IMR-90 (cell line): ENCODE measurements at places on chromosomes 11 and 22. TPM values are rescaled to one million over a fixed set of nuclear protein-coding genes. Genes with fewer than 3 reads are reported as not detected.

Gene PARVA
- total RNA-seq = 65.2 and 65.8 TPM in 2 replicates

Gene EP300
- total RNA-seq = 17.5 and 27.4 TPM in 2 replicates

- DNase-seq = peak; percentile 90
Observed at GRCh38 chr22:38135133-38135706, 24.7 kb upstream of the BAIAP2L2 start.

DNA sequence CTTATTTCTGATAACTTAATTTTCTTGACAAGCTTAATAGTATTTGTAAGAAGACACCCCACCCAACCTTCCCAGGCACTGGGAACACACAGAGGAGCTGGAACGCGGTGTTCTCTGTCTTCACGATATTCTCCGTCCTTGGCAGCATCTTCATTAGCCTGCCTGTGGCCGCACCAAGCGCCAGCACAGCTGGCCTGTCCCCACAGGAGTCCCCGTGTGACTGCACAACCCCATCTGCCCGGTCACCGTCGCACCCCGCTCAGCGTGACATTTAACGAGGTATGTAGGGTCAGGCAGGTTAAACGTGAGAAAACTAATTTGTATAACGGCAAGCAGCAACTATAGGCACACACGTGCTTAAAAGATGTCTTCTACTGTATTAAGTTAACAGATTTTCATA lies 293.3 kb downstream of the BRD1 start:
- no peak for DNase-seq

DNA sequence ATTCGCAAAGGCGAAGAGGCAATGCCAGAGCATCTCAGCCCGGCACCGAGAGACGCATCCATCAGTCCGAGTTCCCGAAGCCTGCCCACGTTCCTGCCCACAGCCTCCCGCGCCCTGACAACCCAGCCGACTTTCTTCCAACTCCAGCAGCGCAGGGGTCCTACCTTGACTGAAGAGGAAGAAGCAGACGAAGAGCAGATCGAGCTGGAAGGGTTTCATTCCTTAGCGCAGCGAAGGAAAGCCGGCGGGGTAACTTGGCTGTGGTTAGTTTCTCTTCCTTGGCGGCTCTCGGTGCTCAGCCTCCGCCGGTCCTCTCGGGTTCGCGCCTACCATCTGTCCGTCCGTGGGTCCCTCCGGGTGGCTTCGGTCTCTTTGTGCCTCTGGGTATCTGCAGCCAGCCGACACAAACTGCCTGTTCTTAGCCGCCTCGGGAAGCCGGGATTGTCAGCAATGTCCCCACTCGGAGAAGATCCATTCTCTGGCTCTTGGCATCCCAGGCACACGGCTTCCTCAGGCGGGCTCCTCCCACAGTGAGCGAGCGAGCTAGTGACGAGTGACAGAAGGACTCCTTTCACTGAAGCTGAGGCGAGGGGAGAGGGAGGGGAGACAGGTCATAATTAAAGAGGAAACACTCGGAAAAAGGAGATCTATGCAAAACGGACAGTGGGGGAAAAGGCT lies at the start of gene KIRREL3:
Gene KIRREL3 (minus strand): TSS at position 480 of the 678 bp plus-strand sequence.
- DNase-seq = peak; percentile 40

Gene GLB1L3
- total RNA-seq = not detected in 2 replicates

- DNase-seq = no peak
Observed at GRCh38 chr11:63896071-63896470, 20.9 kb downstream of the RCOR2 start.

DNA sequence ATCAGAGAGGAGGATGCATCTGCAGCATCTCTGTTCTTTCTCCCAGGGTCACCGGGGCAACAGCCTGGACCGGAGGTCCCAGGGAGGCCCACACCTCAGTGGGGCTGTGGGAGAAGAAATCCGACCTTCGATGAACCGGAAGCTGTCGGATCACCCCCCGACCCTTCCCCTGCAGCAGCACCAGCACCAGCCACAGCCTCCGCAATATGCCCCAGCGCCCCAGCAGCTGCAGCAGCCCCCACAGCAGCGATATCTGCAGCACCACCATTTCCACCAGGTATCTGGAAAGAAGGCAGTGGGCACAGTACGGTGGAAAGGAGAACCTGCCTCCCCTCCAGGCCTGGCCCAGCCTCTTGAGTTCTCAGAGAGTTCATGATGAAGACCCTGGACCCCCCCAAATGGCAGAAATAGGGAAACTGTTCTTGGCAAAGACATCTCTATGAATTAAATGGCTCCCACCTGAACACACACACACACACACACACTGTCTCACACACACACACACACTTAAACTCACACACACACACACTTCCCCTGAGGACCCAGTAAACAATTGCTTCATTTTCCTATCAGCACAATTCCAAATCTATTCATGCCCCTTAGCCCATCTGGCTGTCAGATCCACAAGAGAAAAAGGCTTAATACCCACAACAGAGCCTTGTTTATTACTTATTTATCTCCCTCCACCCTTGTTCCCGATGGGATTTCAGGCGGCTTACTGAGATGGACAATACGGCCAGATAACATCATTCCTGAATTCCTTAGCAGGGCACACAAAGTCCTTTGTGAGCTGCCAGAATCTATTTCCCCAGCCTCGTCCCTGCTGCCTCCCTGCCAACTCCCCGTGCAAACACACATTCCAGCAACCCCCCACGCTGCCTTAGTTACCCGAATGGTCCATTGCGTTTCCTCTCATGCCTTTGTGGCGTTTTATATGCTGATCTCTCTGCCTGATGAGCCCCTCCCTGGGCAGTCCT lies 8.1 kb downstream of the TMA7B start:
- DNase-seq = no peak

Gene PKNOX2
- total RNA-seq = 0.72 and 1.1 TPM in 2 replicates

GRCh38 chr11:85094795-85095194 lies 532.3 kb downstream of the DLG2 start:
- DNase-seq = no peak

Gene ANKK1
- total RNA-seq = not detected in 2 replicates

Gene PGGHG
- total RNA-seq = 1.4 and 1.8 TPM in 2 replicates

- DNase-seq = no peak
Observed at GRCh38 chr22:50186181-50186714, 535 bp downstream of the TRABD start.

DNA sequence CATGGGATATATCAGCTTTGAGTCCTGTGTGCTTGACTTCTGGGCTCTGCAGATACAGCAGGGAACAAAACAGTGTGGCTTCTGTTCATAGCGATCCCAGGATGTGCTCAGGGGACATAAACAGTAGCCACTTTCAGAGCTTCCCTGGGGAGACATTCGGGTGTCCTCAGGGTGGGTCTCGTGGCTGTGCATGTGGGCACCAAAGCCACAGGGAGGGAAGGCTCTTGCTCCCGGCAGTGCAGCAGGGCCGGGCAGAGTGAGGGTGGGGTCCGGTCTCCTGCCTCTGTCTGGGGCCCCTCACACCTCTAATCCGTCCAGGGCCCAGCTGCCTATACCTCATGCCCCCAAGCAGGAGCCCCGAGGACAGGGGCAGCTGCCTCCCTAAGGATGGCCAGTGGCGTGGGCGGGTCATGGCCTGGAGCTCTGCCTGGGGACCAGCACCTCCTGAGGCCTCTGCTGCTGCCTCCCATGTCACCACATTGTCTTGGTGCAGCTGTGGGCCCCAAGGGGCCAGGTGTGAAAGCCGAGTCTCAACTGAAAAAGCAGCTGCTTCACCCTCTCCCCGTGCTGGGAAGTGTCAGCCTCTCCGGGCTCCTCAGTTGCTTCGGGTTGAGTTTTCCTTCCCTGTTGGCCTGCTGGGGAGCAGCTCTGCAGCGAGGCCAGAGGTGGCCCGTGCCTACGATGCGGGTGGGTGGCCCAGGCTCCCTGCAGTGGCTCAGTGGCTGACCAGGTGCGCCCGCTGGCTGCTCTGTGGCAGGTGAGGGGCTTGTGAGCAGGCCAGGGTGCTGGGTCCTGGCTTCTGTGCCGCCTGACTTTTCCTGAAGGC lies 3.8 kb downstream of the TPCN2 start:
- DNase-seq = no peak

Gene MPZL2
- total RNA-seq = not detected in 2 replicates

DNA sequence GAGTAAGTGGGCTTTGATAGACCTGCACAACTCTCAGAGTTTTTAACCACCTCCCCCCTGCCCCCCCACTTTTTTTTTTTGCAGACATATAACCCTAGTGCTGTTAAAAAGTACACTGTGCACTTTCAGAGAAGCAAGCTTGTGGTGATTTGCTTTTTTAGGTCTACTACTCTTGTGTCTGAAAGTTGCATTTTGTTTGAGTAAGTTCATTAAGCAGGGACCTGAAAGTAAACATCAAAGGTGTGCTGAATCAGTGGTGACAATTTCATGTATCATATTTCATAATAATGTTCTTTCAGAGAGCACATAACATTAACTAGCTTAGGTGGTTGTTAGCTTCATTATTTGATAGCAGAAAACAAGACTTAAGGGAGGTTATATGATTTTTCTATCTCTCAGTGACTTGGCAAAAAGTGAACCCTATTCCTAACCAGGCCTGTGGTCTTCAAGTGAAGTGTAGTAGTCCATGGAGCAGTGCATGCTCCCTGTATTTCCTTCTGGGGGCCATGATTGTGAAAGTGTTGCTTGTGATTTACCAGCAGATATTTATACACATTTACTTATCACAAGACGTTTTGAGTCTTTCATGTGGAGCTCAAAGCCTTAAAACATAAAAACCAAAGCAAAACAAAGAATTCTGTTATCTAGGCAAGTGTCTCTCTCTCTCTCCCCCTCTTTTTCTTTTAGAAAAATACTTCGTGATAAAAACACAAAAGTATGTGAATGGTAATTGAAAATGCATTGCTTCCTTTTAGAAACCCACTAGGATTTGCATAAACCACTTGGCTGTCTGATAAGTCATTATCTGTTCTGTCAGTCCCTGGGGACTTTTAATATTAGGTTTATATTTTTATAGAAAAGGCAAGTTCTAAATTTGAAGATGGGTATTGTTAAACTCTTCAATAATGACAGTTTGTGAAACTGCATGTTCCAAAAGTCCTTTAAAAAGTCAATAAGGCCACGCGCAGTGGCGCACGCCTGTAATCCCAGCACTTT lies 7.5 kb upstream of the RAG2 start:
- DNase-seq = no peak

DNA sequence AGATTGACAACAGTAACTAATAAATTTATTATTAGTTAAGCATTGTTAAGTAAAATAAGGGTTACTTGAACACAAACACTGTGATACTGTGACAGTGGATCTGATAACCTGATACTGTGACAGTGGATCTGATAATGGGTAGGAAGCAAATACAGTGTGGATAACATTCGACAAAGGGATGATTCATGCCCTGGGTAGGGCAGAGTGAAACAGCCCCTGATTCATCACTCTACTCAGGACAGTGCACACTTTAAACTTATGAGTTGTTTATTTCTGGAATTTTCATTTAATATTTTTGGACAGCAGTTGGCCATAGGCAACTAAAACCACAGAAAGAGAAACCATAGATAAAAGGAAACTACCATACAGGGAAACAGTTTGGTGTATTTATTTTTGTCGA lies 60.8 kb upstream of the CTSC start:
- peak; percentile 69 for DNase-seq

- no peak for DNase-seq
Observed at GRCh38 chr11:68831124-68831523, 10.6 kb downstream of the CPT1A start.

DNA sequence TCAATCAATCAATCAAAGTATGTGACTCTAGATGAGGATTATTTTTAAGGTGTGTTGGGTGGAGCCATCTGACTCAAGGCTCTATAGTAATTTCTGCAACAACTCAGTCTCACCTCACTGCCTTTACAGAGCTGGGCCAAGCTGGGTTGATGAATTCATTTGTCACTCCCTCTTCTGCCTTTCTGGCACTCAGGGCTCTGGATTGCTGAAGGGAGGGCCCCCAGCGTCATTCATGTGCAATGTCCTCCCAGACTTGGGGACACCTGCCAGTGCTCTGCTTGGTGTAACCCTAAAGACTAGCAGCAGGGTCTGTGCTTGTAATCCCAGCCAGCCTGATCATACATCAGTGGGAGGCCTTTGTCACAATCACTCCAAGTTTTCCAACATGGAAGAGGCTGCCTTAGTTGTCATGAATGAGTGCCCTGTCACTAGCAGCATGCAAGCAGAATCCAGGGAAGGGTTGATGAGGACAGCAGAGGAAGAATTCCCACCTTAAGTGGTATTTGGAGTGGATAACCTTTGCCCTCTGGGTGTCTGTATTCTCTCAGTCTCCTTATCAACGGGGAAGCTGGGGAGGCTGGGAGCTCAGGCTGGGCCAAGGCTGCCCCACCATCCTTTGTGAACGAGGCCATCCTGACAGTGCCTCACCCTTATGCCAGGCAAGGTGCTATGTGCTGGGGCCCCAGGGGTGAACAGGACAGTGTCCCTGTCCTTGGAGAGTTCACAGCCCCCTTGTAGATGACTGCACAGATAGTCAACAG lies 2.0 kb upstream of the TP53I11 start:
- DNase-seq = no peak

DNA sequence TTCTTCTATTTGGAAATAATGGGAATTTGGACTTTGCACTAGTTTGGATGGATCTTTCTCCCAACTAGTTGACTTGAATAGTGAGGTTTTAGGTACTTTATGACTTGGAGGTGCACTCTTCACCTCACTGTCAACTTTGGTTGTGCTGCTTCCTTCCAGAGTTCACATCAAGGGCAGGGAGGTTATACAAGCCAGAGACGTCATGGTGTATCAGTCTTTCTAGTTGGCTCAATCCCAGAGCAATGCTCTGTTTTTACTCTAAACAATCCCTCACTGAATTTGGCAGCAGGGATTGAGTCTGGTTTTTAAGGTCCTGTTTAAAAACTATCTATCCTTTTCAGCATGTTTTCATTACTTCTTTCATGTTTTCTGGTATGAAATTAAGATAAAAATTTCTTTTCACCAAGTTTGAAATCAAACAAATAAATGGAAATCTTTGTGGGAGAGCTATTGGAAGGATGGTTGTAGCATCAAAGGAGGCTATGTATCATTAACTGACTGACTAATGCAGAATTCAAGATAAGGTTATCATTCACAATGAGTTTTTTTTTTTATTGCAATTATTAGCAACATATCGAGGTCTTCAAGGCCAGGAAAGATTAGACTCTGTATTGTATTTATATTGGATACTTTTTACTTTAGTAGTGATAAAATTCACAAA lies 28.0 kb upstream of the ZBED5 start:
- DNase-seq = peak; percentile 90

DNA sequence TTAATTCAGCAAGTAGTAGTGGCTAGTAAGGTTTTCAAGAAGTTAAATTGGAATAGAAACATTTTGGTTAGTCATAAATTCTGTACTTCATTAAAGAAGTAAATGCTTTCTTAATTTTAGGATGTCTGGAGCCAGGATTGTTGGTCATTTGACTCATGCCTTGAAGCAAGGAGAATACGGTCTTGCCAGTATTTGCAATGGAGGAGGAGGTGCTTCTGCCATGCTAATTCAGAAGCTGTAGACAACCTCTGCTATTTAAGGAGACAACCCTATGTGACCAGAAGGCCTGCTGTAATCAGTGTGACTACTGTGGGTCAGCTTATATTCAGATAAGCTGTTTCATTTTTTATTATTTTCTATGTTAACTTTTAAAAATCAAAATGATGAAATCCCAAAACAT lies 25.8 kb downstream of the ACAT1 start:
- no peak for DNase-seq

Gene ARHGAP32
- total RNA-seq = 5.8 and 8.4 TPM in 2 replicates
